DMS79 treated with DMSO at 0.1 percent for 48 hours (cell line): ENCODE measurements at places on chromosomes 7 and 10.

DNA sequence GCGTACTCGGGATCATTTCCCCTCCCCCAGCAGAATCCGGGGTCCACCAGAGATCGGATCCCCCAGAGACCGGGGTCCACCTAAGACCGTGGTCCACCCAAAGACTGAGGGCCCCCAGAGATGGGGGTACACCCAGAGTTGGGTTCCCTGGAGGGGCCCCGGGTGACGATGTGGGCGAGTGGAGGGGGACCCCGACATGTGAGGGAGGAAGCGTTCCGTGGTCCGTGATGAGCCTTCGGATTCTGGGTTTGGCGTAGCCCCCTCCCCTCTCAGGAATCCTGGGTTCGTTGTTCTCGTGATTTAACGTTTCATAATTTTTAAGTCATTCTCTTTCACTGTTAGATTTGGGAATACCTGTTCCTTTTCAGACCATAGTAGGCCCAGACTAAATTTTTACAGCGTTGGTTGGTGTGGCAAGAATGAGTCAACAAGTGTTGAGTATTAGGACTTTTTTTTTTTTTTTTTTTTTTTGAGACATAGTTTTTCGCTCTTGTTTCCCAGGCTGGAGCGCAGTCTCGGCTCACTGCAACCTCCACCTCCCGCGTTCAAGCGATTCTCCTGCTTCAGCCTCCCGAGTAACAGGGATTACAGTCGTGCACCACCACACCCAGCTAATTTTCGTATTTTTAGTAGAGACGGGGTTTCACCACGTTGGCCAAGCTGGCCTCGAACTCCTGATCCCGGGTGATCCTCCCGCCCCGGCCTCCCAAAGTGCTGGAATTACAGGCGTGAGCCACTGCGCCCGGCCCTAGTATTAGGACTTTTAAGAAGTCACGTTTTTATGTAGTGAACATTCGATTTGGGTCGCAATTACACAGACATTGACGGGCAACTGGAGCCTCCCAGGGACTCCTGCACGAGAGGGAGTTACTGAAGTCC lies 672 bp downstream of the GTPBP4 start:
- DNase-seq: no peak

DNA sequence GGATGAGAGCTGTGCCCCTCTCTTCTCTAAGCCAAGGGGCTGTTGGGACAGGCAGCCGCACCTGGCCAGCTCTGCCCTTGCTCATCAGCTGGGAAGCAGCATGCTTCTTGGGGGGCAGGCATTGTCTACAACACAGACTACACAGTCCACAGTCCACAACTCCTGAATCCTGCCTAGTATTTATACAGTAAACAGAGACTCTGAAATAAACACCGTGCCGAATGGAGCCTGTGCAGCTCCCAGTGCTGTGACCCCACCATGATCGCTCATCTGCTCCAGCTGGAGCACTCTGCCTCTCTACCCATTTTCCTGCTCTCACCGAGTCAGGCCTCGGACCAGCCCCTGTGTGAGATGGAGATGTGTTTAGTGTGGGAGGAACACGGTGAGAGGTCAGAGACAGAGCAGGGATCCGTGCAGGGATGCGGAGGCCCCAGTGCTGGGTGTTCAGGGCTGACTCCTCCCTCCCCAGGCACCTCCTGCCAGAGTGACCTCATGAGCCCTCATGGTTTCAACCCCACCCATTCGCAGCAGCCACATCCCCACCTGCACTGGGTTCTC lies 608.0 kb downstream of the DNAJB6 start:
- DNase-seq: no peak

DNA sequence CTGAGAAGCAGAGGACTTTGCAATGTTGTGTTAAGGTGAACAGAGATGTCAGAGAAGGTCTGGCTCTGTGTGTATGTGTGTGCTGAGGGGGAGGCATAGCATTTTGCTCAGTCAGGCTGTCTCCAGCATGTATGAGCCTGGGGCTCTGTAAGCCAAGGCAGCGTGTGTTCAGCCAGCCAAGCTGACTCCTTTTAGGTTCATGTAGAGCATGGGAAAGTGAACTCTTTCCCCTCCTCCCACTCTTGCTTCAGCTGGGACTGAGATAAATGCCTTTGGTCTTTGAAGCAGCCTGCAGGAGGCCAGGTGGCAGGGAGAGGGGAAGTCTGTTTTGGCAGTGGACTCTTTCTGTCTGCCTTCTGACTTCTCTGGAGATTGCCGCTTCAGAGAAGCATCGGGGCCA lies 3.8 kb downstream of the SFXN2 start:
- no peak for DNase-seq

DNA sequence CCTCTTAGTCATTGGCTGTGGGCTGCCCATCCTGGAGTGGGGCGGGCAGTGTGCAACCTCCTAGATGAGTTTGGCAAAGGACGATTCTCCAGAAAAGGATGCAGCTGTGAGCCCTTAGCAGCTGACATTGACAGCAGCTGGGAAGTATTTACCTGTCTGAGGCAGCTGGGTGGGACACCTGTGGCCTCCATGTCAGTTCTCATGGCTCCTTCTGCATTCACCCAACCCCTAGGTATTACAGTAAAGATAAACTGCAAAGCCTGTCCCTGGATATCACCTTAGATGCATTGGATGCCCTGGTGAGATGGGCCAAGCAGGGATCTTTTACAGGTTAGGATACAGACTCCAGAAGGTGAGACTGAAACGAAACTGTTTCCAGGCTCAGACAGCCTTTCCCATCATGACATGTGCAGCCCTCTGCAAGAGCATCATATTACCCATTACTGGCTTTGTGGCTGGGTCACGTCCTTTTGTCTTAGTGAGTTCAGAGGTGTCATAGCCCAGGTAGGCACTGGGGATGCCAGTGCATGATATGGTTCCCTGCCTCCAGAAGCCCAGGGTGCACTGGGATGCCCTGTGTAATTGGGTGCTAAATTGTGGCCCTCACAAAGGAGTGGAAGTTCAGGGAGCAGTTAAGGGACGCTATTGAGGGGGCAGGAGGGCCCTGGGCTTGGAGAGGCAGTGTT lies 28.9 kb downstream of the MINDY4 start:
- no peak for DNase-seq

DNA sequence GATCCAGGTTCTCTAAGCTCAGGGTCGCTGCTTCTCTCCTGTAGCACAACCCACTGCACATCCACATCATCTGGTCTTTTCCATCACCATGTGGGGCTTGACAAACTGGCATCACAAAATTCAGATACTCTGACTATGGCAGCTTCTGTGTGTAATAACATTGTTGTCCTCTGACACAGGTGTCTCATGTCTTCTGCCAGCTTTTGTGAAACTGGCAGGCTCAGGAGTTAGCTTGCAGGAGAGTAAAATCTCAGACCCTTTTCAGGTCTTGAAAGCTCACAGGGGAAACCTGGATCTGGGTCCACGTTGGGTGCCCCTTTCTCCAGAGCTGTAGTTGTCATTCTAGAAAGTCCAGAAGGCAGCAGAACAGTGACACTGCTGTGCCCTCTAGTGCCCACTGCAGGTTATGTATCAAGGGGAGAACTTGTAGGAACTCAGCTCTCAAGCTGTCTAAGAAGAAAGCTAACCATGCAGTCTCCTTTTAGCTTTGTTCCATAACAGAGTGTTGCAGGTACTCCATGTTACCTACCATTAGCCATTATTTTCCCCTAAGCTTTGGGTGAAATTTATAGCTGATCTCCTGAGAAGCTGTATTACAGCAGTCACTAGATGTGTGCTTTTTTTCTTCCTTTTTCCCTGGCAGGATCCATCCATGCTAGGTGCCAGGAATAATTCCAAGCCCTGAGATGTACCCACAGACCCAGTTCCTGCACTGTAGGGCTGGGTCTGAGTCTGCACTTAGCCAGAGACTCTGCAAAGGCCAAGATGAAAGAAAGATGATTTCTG lies 102.7 kb downstream of the ZNF248 start:
- DNase-seq: no peak

- DNase-seq: no peak
These were observed 28.2 kb upstream of the C10orf53 start for GRCh38 chr10:49651039-49651835.

GRCh38 chr7:67448271-67448670 lies 451.6 kb downstream of the TYW1 start:
- DNase-seq: no peak

DNA sequence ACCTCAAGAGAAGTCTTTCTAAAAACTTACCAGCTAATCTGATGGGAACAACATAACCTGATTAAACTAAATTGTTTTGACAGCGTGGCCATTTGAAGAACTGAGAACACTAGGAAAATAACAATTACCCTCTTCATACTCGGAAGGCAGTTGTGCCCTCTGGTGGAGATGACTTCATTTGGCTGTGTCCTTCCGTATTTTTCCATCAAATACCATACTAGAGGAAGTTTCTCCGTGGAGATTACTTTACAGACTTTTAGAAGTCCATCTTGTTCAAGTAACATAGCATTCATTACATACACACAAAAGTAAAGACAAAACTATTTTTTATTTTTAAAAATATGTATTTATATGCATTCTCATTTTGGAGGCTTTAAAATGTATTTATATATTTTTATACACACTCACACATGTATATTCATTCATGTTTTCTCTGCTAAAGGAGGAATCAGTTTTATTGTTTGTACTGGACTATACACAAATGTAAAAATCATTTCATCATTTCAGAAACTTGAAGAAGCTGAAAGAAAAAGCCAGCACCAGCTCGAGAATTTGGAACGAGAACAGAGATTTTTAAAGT lies 25.2 kb downstream of the SMNDC1 start:
- DNase-seq: peak; percentile 36

DNA sequence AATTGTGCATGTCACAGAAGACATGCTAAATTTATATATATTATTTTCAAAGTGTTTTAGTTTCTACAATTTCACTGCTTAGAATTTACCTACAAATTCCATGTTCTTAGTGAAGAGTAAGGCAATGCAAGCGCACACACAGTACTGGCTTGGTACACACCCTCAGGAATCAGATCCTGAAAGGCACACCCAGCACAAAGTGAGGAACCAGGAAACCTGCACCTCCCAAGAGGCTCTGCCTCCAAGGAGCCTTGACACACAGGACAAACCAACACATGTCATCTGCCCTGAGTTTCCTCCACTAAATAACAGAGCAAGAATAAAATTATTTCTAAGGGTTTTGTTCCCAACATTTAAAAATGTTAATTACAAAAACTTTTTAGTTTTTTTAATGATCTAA lies 156.2 kb downstream of the PARD3 start:
- no peak for DNase-seq

DNA sequence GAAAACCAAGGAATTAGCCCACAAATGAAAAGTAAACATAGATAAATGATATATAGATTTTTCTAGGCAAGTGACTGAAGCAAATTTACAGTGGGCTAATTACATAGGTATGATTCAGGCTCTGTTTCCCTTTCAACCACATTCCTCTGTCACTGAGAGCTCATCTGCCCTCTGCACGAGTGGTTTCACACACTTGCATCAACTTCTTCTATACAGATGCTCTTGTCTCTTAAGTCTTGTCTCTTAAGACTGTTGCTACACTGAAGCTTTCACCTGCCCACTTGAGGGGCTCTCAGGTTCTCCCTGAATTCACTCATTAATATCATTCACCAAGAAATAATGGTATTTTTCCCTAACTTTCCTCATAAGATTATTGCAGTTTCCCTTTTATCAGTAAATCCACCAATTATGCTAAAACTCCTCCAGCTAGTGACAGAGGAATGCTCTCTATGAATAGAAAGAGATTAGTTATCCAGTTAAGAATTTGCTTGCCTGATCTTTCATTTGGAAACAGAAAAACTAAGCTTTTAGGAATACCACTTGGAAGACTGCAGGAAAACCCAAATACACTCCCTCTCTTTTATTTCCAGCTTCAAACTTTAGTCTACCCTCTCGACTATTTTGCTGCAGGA lies 95.7 kb downstream of the ELAPOR2 start:
- peak; percentile 22 for DNase-seq

DNA sequence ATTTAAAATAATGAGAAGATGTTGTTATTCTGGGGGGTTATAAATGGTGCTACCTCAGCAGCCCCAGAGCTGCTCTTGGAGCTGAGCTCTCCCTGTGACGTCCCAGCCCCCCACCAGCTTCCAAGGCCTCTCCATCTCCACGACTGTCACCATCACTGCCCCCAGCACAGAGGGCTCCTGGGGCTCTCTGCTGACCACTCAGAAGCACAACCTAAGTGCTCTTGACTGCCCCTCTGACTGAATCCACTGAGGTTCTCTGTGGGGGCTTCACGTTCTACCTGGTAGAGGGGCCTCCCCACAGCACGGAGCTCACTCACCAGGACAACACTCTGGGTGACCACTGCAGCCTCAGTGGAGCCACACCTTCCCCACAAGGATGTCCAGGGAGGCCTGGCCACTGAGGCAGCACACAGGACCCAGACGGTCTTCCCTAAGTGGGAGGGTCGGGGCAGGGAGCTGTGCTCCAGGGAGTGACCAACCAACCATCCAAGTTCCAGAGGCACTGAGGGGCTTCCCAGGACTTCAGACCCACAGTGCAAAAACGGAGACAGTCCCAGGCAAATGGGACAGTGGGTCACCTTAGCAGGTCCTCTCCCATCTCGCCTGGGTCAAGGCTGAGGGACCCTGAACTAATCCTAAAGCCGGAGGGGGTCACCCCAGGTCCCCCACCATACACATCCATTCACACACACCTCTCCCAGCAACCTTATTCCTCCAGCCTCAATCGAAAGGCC lies 121.0 kb upstream of the PPP2R2D start:
- DNase-seq: no peak

DNA sequence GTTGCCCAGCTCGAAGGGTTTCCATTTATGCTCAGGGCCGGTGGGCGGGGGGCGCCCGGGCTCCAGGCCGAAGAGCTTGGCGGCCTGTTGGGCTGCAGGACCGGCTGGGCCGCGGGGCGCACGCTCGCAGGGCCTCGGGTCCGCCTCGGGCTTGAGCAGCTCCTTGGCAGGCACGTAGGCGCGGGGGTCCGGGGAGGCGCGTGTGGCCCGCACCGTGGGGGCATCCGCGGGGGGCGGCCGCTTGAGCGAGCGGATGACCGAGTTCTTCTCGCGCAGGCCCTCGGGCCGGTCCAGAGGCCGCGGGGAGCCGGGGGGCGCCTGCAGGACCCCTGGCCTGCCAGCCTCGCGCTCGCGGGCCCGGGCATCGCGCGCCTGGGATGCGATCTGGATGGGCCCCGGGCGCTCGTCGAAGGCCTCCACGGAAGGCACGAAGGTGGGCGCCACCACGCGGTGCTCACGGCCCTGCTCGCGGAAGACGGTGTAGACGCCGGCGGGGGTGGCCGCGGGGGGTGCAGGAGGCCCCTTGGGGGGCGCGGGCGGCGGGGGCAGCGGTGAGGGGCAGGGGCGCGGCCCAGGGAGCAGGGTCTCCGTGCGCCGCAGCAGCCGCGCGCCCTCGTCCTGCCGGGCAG lies 35.2 kb downstream of the TNRC18 start:
- no peak for DNase-seq

DNA sequence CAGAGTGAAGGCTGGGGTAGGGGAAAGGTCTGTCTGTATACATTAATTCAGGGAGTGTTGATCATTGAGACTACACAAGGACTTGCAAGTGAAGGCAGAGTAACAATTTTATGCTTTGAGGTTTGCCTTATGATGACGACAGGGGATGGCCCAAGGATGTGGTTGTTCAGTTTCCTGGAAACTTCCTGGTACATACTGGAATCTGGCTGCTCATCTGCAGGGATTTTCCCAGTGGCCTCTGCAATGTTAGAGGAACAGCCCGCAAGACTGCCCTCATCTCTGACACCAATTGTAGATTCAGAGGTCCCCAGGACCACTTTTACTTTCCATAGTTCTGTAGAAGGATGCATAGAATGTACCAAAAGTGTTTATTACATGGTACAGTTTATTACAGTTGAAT lies 189.6 kb downstream of the TMEM178B start:
- DNase-seq: no peak
